Stimulated activated CD8-positive, alpha-beta memory T cell treated with anti-CD3 and anti-CD28 coated beads, Interleukin-7, amount 100 ng/mL, for 48 hours (primary cell): ENCODE measurements at places on chromosomes 13 and 19.

GRCh38 chr13:58893396-58893795, 1261.9 kb downstream of the PCDH17 start:
- no peak for DNase-seq

DNA sequence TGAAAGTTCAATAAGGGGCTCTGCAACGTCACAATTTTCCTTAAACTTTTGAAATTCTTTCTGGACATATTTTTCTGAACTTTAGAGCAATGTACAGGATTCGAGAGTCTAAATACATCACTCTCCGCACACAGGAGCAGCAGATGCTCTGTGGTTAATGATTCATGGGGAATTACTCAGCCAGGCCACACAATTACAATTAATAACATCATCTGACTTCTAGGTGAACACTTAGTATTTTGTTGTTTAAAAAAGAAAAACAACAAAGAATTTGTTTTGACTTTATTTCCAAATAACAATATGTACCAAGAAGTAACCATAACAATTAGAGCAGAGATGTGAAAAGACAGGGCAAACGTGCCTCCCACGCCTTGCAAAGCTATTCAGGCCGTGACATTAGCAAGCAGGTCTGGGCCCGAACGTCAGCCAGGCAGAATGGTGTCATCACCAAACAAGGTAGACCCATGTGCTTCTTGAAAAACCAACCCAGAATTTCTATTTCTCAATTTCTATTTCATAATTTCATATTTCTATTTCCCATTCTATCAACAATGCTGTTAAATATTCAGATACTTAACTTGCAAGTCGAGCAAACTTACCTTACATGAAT, 236.3 kb downstream of the COL4A1 start:
- DNase-seq = no peak

GRCh38 chr19:35334144-35334753, 5.3 kb downstream of the CD22 start:
- DNase-seq = no peak

- no peak for DNase-seq
Measured at GRCh38 chr19:33629826-33630375, 8.1 kb downstream of the CHST8 start.

DNA sequence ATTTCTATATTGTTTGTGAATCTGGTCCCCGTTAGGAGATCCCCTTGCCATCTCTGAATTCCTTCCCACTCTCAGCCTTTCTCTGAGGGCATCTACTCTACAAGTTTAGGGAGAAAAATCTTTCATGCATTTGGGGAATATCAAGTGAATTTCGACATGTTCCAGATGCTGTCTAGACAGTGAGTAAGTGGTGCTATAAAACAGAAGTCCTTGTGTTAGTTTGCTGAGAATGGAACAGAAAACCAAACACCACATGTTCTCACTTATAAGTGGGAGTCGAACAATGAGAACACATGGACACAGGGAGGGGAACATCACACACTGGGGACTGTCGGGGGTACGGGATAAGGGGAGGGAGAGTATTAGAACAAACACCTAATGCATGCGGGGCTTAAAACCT, 5.1 kb downstream of the OR7A10 start:
- DNase-seq = no peak

DNA sequence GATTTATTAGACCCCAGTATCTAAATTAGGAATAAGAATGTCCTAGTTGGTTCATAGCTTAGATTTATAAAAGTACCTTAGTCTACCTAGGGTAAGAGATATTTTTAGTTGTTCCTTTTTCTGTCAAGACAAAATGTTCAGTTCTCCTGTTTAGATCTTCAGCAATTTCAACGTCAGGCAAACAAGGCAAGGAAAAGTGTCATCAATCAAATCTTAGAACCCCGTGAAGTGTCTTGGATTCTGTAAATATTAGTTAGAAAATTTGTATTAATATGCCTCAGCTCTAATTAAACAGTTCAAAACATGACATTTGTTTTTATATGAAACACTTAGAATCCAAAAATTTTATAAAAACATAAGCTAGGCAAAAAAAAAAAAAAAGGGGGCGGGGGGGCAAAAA, 296.6 kb downstream of the PCDH9 start:
- DNase-seq = no peak

DNA sequence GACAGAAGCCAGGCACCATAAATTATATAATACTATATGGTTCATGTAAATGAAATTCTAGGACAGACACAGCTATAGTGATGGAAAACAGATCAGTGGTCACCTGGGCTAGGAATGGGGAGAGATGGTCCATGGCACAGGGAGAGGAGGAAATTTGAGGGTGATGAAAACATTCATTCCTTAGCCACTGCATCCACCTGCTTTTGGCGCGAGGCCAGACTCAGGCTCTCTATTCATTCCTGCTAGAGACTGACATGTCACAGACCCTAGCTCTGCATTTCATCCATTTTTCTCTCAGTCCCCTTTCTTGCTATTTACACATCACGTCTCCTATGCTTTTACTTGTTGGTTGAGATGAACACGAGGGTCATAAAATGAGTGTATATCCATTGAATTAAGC, 628.3 kb upstream of the SLC10A2 start:
- no peak for DNase-seq

GRCh38 chr19:13262450-13262849, 112.2 kb downstream of the IER2 start:
- no peak for DNase-seq

- no peak for DNase-seq
Measured at GRCh38 chr19:31152906-31153305, 196.3 kb downstream of the TSHZ3 start.

- DNase-seq = peak; percentile 39
Measured at GRCh38 chr19:47032171-47032811, 12.7 kb downstream of the NPAS1 start.

GRCh38 chr13:112756967-112757758, 67.3 kb downstream of the ATP11A start:
- no peak for DNase-seq

DNA sequence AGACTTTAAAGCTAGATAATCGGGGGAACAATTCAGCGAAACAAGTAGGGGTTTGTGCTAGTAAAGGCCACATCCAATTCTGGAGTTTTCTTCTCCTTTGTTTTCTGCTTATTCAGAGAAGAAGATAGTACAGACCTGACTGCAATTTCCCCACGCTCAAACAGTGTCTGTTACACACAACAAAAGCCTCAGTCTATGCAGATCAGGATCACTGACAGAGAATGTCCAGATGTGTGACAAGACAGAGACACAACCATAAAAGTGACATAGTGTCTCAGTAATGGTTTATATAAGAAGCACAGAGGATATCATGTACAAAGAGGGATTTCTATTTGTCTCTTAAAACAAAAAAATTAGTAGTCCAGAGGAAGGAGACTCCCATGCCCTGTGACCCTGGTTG, 70.7 kb upstream of the GTF3A start:
- no peak for DNase-seq

DNA sequence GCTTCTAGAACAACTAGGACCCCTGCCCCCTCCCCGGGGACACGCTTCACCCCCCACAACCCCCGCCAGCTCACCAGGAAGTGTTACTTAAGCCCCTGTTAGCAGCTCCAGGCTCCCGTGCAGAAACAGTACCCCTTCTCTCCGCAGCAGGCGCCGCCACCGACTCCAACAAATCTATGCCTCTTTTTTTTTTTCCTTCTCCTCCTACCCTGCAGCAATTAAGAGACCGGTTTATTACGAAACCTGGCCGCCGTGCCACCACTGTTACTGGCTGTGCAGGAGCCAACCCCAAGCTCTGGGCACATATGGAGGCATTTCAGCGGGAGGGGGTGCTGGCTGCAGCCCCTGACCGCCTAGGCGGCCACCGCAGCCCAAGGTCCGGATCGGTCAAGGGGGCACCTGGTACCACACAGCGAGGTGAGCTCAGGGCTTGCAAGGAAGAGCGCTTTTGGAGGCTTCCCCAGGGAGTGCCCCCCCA, 2.4 kb downstream of the GADD45B start:
- DNase-seq = no peak

- DNase-seq = peak; percentile 66
Measured at GRCh38 chr13:21670883-21671619, at the start of gene FGF9. Gene FGF9, plus strand, starts transcription at chr13:21671073. Its CDS starts 840 bp downstream, at chr13:21671913.

GRCh38 chr13:28246891-28247290, 108.5 kb downstream of the PAN3 start:
- no peak for DNase-seq

DNA sequence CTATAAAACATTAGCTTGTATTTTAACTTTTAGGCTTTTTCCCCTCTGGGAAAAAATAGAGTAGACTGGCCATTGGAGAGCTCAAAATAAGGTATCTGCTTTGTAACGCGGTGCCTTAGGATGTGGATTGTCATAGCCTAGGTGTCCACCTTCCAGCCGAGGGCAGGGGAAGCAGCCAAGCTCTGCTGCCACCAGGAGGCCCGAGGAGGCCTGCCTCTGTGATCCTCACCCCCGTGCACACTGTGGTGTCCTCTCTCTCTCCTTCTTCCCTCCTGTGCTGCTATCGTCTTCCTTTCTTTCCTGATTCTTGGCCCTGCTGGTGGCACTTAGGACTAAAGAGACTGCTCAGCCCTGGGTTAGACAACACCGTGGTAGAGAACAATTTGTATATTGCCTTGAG, 11.3 kb downstream of the HNRNPM start:
- DNase-seq = no peak

DNA sequence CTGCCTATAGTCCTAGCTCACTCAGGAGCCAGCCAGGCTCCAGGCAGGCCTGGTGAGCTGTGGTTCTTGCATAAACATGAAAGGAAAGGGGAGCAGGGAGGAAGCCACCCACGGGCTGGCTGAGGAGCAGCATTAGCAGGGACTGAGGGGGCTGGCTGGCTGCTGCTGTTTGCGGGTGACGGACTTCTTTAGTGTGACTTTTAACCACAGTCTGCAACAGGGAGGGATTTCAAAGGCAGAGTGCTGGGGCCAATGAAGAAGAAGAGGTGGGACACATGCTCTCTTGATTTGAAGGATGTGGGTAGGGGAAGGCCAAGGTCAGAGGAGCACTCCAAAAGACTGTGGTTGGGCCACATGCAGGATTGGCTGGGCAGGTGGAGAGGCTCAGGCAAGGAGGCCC, 223.0 kb downstream of the DNAJC15 start:
- no peak for DNase-seq

DNA sequence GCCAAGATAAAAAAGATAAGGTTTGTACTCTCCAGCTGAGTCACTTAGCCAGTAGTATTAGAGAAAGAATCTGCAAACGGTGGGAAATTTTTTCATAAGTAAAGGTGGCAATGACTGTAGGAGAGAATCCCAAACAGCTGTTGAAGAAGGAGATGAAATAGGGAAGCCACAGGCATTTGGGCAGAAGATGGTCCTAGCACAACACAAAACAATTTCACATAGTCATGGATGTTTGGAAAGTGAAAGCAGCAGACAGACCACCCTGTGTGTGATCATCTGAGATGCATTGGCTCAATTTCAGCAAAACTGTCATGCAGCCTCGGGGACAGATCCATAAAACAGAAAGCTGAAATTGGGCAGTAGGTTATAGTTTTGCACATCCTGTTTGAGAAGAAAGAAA, 2832.4 kb downstream of the PCDH9 start:
- DNase-seq = no peak
